Posterior vena cava (tissue), 2 donors: ENCODE measurements at places on chromosomes 4 and X.

- DNase-seq: no peak
These were observed 100.9 kb upstream of the TBC1D9 start for GRCh38 chr4:140857111-140857510.

DNA sequence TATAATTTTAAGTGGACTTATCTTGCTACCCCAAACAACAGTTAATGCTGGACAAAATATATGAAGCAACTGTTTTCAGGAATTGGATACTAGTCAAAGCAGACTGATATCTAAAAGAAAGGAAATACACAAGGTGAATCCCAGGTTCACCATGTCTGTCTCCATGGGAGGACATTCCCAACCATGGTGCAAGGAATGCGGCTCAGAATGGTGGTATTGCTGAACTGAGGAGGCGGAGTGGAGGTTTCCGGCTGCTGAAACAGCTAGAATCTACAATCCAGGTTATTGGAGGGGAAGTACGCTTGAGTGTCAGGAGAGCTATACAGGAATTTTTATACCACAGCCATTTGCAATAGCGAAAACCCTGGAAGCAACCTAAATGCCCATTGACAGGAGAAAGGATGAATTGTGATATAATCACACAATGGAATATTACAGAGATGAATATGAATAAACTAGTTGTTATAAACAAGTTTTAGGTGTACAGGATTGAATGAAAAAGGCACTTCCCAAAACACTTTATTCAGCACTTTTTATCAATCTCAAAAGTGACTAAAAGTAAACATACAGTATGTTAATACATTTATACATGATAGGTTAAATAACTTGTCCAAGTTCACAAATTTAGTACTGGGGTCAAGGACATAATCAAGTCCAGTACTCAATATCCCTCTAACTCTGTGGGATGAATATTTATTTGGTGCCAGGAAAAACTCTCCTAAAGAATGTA, 9.0 kb downstream of the HMGB2 start:
- DNase-seq: no peak

- DNase-seq: no peak
These were observed 47.6 kb upstream of the TMEM131L start for GRCh38 chr4:153418558-153418957.

GRCh38 chr4:17093481-17093880, 195.0 kb upstream of the LDB2 start:
- DNase-seq: no peak

GRCh38 chr4:2545321-2546013, 9.0 kb downstream of the FAM193A start:
- DNase-seq: peak; percentile 22

GRCh38 chr4:59759082-59759825, 1440.9 kb upstream of the ADGRL3 start:
- DNase-seq: peak; percentile 37

DNA sequence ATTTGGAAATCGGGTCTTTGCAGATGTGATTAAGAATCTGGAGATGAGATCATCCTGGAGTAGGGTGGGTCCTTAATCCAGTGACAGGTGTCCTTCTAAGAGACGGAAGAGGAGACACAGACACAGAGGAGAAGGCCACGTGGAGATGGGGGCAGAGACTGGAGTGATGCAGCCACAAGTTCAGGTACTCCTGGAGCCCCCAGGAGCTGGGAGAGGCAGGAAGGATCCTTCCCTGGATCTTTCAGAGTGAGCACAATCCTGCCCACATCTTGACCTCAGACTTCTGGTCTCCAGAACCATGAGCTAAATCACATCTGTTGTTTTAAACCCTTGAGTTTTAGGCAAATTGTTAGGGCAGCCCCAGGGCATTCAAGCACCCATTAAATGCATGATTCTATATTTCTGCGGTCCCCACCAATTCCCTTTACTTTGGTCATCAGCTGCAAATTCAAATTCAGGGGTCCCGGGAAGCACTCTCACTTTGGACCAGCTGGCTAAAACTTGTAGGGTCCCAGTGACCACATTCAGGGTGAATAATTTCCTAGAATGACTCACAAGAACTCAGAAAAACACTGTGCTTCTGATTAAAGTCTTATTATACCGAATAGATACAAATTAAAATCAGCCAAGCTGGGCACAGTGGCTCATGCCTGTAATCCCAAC, 12.8 kb upstream of the AKAP17A start:
- DNase-seq: no peak

GRCh38 chr4:62487016-62487415, 1286.9 kb downstream of the ADGRL3 start:
- DNase-seq: no peak

DNA sequence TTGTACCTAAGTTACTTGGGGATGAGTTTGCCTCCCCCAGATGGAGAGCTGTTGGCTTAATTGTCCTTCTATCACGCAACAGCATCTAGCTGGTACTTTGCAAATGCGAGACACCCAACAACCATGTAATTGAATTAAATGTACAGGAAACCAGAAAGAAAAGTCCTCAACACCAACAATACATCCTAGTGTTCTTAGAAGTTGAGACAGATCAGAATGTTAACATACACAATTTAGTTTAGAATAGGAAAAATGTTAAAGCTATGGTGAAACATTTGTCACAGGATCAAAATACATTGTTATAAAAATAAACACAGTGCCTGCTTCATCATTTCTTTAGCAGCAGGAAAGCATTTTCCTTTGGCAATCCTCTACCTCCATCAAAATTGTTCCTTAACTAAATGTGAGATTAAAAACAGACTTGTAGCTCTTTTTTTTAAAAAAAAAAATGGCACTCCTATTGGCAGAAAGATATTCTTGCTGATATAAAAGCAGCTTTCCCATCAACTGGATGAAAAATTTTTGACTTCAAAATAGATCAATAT, 163.1 kb upstream of the MID1 start:
- DNase-seq: no peak

DNA sequence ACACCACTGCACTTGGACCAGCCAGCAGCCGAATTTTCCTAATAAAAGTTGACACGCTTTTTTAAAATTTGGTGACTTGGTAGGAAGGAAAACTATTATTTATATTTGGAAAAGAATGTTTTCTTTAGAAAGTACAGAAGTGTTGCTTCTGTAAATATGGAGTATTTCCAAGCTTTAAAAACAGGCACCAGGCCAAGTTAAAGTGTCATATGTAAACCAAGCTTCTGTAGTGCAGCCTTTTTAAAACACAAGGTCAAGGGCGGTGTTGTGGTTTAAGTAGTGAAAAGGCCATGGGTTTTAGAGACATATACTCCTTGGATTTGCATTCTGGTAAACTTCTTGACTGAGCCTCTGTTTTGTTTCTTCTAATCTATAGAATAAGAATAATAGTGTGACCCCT, 62.7 kb downstream of the TRIM2 start:
- no peak for DNase-seq

GRCh38 chr4:165612936-165613335, 234.1 kb downstream of the CPE start:
- no peak for DNase-seq

DNA sequence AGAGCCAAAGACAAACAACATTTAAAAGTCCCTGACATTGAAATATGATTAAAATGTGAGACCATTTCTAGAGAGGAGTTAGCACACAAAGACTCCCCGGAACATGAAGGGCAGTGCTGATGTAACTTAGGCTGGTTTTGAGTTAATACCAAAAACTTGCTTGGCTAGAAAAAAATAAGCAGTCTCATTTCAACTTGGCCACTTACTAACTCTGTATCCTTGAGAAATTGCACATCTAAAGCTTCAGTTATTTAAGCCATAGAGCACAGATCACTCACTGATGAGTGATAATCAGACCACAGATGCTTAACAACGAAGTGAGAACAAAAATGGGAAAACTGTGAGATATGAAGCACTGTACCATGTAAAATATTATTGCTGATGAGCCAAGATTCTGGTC, 65.9 kb upstream of the MAOA start:
- no peak for DNase-seq

DNA sequence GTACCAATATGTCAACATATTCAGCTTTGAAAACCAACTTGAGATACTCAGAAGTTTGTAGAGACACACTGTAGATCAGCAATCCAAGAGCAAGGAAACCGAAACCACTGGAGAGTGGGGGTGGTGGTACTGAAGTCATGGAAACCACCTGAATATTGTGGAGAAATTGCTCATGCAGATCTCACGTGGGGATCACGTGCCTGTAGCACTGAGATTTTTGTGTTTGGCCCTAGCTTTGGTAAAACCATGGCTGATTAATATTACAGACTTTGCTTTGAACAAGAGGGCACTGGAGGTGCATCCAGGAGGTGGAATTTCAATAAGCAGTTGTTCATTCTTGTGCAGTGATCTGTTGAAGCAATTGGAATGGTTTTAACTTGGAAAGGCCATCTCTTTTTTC, 47.2 kb downstream of the GBA3 start:
- DNase-seq: no peak

DNA sequence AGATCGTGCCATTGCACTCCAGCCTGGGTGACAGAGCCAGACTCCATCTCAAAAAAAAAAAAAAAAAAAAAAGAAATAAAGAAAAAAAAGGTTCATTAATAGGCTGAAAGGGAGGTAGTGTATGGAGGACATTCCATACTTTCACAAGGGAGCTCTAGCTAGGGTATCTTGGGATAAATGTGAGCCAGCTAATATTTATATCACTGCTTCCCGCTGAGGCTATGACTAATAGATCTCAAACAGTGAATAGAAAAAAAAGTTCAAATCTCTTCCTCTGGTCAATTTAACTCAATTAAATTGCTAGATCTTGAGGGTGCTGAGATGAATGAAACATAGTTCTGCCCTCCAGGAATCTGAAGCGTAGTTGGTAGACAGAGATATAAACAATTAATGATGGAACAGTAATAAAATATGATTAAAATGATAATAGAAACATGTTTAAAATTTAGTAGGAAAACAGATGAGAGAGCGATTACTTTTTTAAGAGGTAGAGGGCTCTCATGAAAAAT, 55.7 kb upstream of the SHISA3 start:
- no peak for DNase-seq

GRCh38 chr4:186775902-186776301, 52.2 kb upstream of the FAT1 start:
- no peak for DNase-seq

- no peak for DNase-seq
These were observed 5.3 kb downstream of the MAGEB2 start for GRCh38 chrX:30220661-30221060.

DNA sequence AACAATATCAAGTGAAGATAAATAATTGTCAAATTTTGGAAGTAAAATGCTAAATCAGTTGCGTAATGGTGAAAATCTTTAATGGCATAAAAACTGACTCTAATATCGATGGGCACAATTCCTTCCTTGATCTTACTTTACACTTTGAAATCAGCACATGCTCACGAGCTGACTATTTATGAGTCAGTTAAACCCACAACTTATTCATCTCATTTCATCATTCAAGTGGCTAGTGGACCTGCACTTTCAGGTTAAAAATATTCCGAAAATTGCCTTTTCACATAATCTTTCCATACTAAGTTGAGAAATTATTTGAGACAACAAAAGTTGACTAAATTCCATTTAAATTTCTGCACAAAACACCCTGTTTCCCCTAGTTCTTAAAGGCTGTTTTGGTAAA, 582.1 kb upstream of the TENM3 start:
- no peak for DNase-seq

DNA sequence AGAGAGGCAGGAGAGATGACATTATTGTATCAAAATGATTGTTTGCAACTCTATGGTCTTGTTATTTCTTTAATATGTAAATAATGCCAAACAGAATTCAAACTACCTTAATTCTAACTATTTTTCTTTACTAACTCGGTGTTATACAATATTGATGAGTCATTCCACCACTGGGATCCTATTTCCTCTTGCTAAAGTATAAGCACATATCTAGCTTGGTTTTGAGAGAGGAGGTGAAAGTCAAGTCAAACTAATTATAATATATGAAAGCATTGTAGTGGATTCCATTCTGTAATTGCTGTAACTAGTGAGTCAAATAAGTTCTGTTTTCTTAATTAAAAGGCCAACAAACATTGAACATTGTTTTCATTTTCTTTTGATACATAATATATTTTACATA, 837.6 kb downstream of the PDHA2 start:
- DNase-seq: no peak

DNA sequence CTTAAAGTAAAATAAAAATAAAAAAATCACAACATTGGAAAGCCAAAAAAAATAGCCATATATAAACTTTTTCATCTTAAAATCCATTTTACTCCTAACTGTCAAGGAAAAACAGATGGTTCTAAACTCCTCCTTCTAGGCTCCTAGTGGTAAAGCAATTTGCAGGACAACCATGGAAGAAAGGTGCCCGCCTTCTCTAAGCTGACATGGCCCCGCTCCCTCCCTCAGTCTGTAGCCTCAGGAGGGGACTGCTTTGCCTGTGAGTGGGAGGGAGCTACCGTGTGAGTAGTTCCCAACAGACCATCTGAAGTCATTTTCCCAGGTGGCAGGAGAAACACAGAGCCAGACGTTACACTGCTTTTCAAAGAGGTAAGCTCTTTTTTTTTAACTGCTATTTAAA, 336.2 kb upstream of the FAT1 start:
- DNase-seq: no peak

DNA sequence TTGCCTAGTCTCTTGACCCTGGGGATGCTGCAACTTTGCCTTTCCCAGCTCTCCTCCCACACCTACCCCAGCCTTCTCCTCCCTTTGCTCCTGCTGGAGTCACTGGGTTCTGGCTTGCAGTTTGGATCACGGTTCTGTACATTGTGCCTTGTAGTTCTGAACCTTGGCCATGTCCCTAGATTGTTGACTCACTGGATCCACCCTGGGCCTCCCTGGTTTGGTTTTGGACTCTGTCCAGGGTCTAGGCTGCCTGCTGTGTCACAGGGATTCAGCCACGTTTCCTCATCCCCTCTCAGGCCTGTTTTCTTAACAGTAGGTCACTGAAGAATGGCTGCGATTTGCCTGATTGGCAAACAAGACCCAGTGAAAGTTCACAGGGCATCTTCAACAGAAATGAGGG, 11.5 kb upstream of the GABRE start:
- no peak for DNase-seq

DNA sequence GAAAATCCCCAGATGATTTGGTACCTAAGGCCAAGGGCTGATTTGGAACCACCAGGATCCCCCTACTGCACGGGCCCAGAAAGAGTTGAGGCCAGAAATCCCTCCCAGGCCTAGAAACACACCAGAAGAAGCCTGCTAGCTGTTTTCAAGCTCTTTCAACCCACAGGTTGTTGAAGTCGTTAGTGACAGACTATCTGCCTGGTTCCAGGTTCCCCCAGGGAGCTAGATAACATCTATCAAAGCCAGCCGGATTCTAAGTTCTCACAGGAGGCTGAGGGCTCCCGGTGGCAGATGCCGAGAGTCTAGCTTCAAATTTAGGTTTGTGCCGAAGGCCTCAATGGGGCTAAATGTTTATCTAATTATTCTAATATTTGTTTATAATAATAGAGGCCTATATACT, 132.0 kb upstream of the ATP6AP2 start:
- no peak for DNase-seq

DNA sequence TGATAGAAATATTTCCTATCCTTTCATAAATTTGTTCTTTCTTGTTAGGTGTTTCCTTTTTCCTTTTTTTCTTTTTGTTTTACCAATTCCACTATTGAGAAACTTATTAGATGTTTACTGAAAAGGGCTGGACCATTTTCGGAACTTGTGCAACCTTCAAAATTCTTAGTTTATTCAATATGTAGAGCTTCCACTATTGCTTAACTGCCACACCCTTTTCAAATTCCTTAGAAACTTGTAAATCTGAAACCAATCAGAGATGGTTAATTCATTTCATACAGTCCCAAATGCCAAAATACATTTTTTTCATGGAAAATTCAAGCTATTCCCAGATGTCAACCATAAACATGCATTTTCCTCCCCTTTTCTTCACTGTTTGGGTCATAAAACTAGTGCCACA, 66.1 kb upstream of the SLC39A8 start:
- DNase-seq: no peak
